Activated CD8-positive, alpha-beta T cell treated with anti-CD3 and anti-CD28 coated beads for 36 hours (primary cell): ENCODE measurements at places on chromosomes 5 and 9.

DNA sequence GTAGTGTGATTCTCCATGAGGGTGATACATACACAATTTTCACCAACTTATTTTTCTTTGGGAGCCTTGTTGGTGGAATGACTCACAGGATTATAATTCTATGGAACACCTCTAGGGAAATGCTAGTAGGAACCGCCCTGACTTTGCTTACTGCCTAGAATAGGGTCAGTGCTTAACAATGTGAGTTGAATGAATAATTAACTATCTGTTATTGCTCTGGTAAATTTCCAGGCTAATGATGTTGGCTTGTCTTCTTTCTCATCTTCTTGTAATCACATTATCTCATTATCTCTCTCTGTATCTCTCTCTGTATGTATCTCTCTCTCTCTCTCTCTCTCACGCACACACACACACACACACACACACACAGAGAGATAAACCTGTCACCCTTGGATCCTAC, 291.1 kb downstream of the TRIM32 start:
- DNase-seq, result no peak

- no peak for DNase-seq
Measured at GRCh38 chr5:157690690-157691433, 19.5 kb downstream of the C5orf52 start.

- DNase-seq, result no peak
Measured at GRCh38 chr9:133645021-133645765, 9.0 kb downstream of the DBH start.

DNA sequence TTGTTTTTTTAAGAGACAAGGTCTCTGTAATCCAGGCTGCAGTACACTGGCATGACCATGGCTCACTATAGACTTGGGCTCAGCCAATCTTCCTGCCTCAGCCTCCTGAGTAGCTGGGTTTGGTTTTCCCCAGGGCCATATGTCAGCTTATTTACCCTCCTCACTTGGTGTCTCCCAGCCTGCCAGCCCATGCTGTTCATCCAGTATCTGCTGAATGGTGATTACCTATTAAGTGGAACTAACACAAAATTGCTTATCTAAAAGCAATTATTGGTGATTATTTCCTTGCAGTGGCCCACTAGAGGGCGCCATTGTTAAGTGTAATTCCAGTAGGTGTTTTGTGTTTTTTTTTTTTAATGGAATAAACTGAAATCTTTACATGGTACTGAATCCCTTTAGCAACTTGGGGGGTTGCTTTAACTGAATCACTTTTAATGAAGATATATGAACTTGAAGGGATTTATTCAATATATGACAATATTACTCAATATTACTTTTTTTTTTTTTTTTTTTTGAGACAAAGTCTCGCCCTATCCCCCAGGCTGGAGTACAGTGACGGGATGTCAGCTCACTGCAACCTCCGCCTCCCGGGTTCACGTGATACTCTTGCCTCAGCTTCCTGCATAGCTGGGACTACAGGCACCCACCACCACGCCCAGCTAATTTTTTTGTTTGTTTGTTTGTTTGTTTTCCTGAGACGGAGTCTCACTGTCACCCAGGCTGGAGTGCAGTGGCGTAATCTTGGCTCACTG, 13.8 kb downstream of the EXOSC2 start:
- peak; percentile 84 for DNase-seq

DNA sequence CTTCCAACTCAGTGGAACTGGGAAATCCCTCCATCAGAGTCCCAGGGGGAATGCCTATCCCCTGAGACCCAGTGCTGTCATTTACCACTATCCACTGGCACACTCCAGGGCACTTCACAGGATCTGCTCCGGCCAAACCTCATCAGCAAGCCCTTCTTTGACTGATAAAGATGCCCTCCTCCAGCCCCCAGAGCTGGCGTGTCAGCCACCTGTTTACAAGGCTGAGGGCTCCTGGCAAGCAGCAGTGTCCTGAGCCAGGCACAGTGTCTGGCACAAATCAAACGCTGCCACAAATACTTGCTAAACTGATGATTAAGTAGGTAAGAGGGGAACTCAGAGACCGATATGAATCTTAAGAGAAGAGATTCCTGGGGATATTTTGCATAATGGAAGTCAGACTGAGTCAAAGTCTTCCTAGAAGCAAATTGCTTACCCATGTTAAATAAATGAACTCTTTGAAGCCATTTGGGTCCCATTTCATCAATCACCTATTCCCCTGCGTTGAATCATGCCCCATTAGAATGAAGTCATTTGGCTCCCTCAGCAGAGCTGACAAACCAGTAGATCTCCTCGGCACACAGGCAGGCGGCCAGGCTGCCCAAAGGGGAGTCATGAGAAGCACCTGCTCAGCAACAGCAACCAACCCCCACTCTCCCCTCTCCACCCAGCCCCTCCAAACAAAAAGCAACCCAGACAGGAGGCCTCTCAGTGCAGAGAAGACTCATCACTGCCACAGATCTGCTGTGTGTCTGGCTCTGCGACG, 97.4 kb downstream of the CDK5RAP2 start:
- no peak for DNase-seq

GRCh38 chr5:149807176-149807575, 77.1 kb downstream of the PPARGC1B start:
- DNase-seq, result no peak

- DNase-seq, result no peak
Measured at GRCh38 chr9:123168586-123168985, 99.8 kb downstream of the STRBP start.

GRCh38 chr9:137136261-137136880, 2.6 kb upstream of the GRIN1 start:
- DNase-seq, result no peak

DNA sequence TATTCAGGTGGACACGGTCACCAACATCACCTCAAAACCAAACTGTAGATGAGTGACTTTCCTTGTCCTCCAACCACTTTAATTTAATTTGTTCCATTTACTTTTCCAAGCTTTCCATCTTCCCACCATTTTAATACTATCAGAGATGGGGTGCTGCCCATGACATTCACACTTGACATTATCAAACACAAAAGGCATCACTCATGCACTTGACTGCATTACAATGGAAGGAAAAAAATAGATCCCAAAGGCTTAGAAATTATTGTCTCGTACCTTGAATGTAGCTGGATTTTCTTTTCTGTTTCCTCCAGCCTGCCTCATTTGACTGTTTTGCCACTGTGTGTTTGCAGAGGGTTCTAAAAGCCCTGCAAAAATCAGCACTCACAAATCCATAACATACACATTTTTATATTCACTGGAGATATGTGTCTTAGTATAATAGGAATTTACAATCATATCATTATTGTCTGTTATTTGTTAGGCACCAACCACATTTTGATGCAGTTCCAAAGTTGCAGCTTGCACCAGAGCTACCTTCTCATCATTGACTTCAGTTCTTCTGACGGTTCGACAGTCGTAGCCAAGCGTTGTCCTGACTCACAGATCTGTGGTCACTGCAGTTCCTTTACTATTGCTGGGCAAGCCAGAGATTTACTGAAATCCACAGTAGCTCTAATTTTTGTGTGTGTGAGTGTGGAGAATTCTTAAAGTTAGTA, 712.3 kb upstream of the WWC1 start:
- no peak for DNase-seq

DNA sequence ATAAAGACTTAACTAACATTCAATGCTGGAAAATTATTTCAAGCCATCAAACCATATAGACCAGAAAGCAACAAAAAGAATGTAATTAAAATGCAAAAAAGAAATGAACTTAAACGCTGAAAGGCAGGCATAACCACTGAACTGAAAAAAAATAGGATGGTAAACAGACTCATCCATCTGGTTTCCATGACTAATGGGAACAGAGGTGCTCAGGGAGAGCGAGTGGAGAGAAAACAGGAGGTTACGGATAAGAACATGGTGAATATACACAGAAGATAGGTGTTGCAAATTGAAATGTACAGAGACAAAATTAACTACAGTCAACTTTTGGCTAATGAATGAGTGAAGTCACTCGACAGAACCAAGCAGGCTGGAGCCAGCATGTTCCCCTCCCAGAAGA, 43.5 kb upstream of the RNF38 start:
- no peak for DNase-seq

DNA sequence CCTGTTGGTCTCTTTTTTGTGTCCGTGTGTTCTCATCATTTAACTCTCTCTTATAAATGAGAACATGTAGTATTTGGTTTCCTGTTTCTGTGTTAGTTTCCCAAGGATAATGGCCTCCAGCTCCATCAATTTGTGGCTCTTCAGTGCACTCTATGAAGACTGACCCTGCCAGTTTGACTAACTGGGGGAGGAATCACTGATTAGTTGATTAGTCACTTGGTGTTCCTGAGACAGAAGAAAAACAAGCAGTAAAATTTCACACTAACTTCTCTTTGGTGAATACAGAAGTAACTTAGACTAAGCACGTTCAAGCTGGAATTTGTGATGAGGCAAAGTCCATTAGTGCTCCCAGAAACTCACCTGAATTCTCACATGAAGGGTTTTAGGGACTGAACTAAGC, 495.8 kb upstream of the RORB start:
- no peak for DNase-seq

DNA sequence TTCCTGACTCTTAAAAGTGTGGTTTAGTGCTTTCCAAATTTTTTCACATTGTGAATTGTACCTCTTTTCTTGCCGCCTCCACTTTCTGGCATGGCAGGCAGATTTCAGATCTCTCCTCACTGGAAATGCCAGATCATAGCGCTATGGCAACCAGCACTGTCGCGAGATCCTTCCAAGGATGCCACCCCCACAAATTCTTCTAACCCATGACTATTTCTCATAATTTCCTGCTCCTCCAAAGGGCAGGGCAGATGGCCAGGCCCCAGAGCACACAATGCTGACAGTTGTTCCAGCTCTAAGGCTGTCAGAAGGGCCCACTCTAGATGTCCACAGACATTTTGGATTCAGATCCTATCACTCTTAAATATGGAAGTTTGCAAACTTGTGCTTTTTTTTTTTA, 446.2 kb upstream of the RIOK2 start:
- no peak for DNase-seq

DNA sequence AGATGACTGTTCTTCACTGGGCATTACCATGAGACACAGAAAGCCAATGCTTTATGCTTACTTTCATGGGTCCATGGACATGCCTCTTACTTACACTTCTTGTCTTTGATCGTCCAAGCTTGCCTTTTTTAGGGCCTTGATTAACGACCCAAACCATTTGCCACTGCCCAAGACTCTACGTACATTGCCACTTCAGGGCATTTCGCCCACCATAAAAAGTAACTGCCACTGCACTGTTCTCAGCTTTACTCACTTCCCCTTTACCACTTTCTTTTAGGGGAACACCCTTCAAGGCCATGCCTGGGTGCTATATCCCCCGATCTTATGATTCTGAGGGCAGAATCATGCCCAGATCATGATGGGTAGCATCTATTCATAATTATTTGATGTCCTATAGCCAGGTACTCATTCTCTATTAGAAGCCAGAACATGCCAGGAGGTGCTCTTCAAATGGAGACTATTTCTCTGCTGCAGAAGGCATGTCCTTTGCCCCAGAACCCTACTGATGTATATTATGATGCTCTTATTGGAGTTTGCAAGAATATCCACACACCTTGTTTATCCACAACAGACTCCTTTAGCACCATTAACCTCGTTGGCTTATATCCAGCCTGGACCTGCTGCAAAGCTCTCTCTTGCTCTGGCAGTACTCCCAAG, 64.1 kb upstream of the RAD23B start:
- DNase-seq, result no peak

- no peak for DNase-seq
Measured at GRCh38 chr5:141250576-141250975, 5.4 kb downstream of the PCDHB15 start.

DNA sequence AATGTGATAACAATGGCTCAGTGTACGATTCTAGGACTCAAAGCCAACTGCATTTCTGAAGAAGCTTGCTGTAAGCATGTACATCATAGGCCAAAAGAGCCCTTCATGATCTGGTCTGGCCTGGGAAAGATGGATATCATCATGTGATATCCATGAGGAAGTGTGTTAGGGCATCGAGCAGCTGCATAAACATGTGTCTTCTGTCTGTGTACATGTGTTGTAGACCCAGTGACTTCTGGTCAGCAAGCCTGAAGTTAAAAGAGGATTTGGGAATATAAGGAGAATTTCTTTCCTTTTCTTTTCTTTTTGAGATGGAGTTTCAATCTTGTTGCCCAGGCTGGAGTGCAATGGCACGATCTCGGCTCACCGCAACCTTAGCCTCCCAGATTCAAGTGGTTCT, 15.5 kb upstream of the NAA35 start:
- no peak for DNase-seq

- no peak for DNase-seq
Measured at GRCh38 chr5:61737964-61738340, 405.9 kb downstream of the ZSWIM6 start.

DNA sequence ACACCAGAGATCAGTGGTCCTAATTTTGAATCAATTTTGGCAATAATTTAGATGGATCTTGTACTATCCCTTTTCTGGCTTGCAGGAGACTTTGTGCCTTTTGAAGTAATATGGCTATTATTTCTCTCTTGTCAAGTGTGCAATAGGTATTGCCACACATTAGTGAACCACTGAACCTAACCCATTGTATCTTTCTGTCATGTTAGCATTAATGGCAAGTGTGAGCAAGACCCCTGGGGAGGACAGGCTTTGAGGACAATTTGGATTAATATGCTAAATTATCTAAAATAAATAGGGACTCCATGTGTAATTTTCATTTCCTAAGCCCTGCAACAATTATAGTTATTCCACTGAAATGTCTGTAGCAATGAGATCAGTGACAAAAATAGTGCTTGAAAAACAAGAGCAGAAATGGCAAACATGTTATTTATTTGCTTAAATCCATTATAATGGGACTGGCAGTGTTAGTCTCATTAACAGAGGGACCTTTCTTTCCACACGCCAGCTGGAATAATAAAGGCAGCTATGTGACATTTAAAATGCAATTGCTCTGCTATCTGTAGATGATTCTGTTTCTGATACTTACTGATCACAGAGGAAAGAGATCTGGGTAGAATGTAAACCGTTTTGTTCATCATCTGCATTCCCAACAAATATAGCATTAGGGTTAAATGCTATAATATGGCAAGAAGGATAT, 753.3 kb upstream of the ZNF608 start:
- no peak for DNase-seq

GRCh38 chr5:107806271-107806670, 135.5 kb upstream of the EFNA5 start:
- DNase-seq, result no peak
